Activated CD4-positive, alpha-beta memory T cell treated with anti-CD3 and anti-CD28 coated beads for 36 hours (primary cell): ENCODE measurements at places on chromosomes 6 and 20. TPM values are rescaled to one million over a fixed set of nuclear protein-coding genes. Genes with fewer than 3 reads are reported as not detected.

Gene VNN1
- not detected for total RNA-seq

Gene SYCP2L
- not detected for total RNA-seq

Gene FABP7
- not detected for total RNA-seq

Gene SNAP25
- total RNA-seq: 0.67 TPM

- no peak overlapping the region for H3K4me3 ChIP-seq
- H3K4me1 ChIP-seq: peaks cover 47% of the 10 kb centered on the region
- no peak overlapping the region for H3K27ac ChIP-seq
- H3K27me3 ChIP-seq: no peaks in the 10 kb centered on the region
- no peak for DNase-seq
Measured at GRCh38 chr20:41064377-41064776, 35.8 kb downstream of the TOP1 start.

DNA sequence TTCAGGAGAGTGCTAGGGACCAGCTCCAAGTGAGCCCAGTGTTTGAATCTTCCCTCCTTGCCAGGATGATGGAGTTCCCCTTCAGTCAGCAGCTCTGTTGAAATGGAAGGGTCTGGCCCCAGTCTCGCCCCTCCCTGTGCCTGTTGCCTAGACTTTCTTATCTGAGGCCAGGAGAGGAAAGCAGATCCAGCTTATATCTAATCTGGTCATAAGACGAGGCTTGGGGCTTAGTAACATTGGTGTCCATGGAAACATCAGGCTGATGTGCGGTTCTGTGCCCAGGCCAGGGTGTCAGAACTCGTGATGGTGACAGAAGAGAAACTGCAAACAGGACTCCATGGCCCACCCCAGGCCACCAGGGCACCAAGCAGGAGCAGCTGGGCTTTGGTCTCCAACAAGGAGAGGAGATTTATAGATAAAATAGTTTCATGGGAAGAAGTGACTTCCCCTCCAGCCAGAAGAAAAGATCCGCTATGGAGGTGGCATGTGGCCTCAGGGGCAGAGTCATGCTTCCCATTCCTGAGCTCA, 9.8 kb downstream of the MAS1L start:
- H3K27ac ChIP-seq: no peak overlapping the region
- H3K4me1 ChIP-seq: no peaks in the 10 kb centered on the region
- no peak for DNase-seq
- H3K27me3 ChIP-seq: peaks cover 9% of the 10 kb centered on the region
- H3K4me3 ChIP-seq: no peak overlapping the region
- no peaks in the 10 kb centered on the region for H3K36me3 ChIP-seq

- no peak overlapping the region for H3K27ac ChIP-seq
- peaks cover 43% of the 10 kb centered on the region for H3K4me1 ChIP-seq
- peak overlapping the region; percentile 98 for H3K4me3 ChIP-seq
- H3K36me3 ChIP-seq: peaks cover 4% of the 10 kb centered on the region
- DNase-seq: no peak
Measured at GRCh38 chr6:90584636-90585255, 2.1 kb downstream of the MAP3K7 start.

- no peaks in the 10 kb centered on the region for H3K27me3 ChIP-seq
- H3K27ac ChIP-seq: peak overlapping the region; percentile 4
- H3K4me1 ChIP-seq: peaks cover 70% of the 10 kb centered on the region
- no peaks in the 10 kb centered on the region for H3K36me3 ChIP-seq
- no peak overlapping the region for H3K4me3 ChIP-seq
- DNase-seq: no peak
Measured at GRCh38 chr6:2866171-2866846, 24.6 kb upstream of the SERPINB1 start.

- no peaks in the 10 kb centered on the region for H3K27me3 ChIP-seq
- H3K27ac ChIP-seq: no peak overlapping the region
- no peak overlapping the region for H3K4me3 ChIP-seq
- no peaks in the 10 kb centered on the region for H3K4me1 ChIP-seq
- DNase-seq: no peak
Measured at GRCh38 chr20:62197801-62198200, 15.0 kb downstream of the MTG2 start.

Gene MAS1
- not detected for total RNA-seq

Gene GSTA2
- total RNA-seq: not detected

DNA sequence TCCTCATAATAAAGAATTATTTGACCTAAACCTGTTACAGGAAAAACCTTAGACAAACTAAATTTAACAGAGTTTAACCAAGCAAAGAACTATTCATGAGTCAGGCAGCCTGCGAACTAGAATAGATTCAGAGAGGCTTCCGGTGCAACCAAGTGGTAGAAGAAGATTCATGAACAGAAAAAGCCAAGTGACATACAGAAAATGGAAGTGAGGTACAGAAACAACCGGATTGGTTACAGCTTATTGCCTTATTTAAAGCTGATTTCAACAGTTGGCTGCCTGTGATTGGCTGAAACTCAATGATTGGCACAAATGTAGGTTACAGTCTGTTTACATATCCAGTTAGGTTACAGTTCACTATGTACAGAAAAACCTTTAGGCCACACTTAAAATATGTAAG, 10.1 kb downstream of the PPP1R3G start:
- H3K4me3 ChIP-seq: no peak overlapping the region
- DNase-seq: no peak
- peaks cover 31% of the 10 kb centered on the region for H3K27me3 ChIP-seq
- H3K36me3 ChIP-seq: no peaks in the 10 kb centered on the region

DNA sequence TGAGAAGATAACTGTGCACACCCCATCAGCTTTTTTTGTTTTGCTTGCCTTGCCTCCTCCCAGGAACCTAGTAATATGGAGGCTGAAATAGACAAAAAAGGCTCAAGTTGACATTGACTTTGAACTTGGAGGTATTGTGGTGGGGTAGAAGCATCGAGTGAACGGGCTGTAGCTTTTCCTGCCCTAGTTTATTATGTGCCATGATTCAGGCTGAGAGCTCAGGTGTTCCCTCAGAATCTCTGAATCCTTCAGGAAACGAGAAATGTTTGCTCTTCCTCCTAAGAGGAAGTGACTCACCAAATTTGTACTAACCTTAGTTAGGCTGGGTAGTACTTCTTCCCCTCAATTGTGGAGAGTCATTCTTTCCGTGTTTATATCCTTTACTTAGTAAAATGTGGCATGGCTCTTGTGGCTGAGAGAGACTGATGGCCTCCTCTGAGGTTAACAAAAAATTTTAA, 98.8 kb downstream of the SASH1 start:
- H3K27me3 ChIP-seq: peaks cover 11% of the 10 kb centered on the region
- H3K36me3 ChIP-seq: no peaks in the 10 kb centered on the region
- H3K4me3 ChIP-seq: no peak overlapping the region
- DNase-seq: no peak
- H3K4me1 ChIP-seq: peaks cover 9% of the 10 kb centered on the region
- H3K27ac ChIP-seq: no peak overlapping the region

Gene HLA-DMA
- 10.2 TPM for total RNA-seq

DNA sequence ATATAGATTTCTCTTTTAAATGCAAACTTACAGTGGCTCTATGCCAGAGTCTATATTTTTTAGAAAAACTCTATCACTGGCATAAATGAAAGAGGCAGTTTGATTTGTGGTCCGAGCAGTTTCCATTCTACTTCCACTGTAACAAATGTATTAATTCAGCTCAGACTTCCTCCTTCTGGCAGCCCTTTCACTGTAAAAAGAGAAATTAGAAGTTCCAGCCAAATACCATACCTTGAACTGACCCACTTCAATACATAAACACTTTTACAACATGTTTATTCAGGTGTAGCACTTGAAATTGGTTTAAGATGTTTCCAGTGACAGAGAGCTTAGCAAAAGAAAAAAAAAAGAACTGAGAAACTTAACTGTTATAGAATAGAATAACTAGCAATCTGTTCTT, 99.3 kb downstream of the BMP5 start:
- H3K4me3 ChIP-seq: no peak overlapping the region
- no peak for DNase-seq
- no peak overlapping the region for H3K27ac ChIP-seq

GRCh38 chr6:132246120-132246617, 155.1 kb downstream of the MOXD1 start:
- peaks cover 14% of the 10 kb centered on the region for H3K27me3 ChIP-seq
- H3K36me3 ChIP-seq: no peaks in the 10 kb centered on the region
- no peak for DNase-seq
- no peaks in the 10 kb centered on the region for H3K4me1 ChIP-seq

DNA sequence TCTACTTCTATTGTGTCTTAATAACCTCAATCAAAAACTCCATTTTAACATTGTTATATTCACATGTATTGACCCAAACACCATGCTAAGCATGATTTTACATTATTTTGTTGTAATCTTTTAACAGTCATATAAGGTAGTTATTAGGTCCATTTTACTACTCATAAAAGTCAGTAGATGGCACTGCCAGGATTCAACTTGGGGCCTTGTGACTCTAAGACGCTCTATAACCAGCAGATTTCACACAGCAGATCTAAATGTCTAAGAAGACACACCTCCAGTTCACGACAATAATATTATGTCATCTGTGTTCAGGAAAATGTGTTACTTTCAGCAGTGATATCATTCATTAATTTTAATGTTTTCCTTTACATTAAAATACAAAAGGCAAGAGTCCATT, 88.0 kb downstream of the FRK start:
- DNase-seq: no peak
- H3K4me3 ChIP-seq: no peak overlapping the region
- no peaks in the 10 kb centered on the region for H3K4me1 ChIP-seq
- H3K27me3 ChIP-seq: peaks cover 1% of the 10 kb centered on the region

Gene CITED2
- 52.1 TPM for total RNA-seq

Gene VTA1
- total RNA-seq: 43.5 TPM

Gene ACSS1
- 16.2 TPM for total RNA-seq

- H3K4me1 ChIP-seq: peaks cover 15% of the 10 kb centered on the region
- no peak overlapping the region for H3K27ac ChIP-seq
- no peak overlapping the region for H3K4me3 ChIP-seq
- no peaks in the 10 kb centered on the region for H3K27me3 ChIP-seq
- no peak for DNase-seq
- H3K36me3 ChIP-seq: peaks cover 2% of the 10 kb centered on the region
Measured at GRCh38 chr20:43988867-43989266, 74.2 kb downstream of the TOX2 start.

DNA sequence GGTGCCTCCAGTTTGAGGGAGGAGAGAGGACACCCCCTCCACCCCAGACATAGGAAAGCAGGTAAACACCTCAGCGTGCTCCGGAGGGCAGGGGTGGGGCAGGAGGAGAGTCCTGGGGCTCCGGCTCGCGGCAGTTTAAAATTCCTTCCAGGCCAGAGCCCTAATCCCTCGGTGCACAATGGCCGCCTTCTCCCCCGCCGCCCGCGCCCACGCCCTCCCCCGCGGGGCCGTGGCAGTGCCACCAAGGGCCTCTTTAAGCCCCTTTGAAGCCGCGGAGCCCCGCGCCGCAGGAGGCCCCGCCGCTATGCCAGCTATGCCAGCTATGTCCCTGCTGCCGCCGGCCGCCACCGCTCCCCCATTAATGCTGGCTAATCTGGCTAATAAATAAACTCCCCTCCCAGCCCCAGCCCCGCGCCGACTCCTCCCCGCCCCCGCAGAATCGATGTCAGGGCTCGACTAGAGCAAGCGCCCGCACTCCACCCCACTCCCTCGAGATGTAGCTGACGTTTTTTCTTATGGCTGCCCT, 125.1 kb downstream of the MRPL14 start:
- no peak overlapping the region for H3K27ac ChIP-seq
- H3K36me3 ChIP-seq: peaks cover 1% of the 10 kb centered on the region
- peaks cover 12% of the 10 kb centered on the region for H3K4me1 ChIP-seq
- DNase-seq: no peak
- H3K27me3 ChIP-seq: peaks cover 36% of the 10 kb centered on the region
- peak overlapping the region; percentile 35 for H3K4me3 ChIP-seq

DNA sequence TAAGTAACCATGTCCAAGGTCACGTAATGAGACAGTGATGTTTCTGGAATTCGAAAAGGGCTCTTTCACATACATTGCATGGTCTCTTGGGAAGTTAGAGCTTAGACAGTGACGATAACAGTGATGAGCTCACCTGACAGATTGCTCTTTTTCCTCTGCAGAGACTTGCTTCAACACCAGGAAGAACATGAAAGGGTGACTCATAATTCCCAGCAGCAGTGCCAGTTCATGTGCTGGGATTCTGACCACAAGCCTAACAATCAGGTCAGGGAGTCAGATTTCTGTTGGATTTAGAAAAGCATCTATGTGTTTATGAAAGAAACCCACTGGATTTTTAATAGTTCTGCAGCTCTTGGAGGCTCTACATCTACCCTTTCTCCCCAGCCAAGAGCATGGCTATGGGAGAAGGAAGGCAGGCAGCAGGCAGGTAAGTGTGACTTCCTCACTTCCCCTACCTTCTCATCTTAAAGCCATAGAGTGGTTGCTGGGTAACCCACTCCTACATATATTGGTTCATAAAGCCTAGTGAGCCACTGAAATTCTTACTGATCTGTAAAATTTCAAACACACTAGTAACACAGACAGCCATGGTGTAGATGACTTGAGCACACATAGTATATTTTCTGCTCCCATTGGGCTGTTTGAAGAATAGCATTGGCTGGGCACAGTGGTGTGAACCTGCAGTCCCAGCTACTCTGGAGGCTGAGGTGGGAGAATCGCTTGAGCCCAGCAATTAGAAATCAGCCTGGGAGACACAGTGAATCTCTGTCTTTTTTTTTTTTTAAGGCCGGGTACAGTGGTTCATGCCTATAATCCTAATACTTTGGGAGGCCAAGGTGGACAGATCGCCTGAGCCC, 44.4 kb upstream of the LOC128125822 start:
- no peak for DNase-seq
- H3K27me3 ChIP-seq: no peaks in the 10 kb centered on the region
- no peak overlapping the region for H3K27ac ChIP-seq
- H3K36me3 ChIP-seq: no peaks in the 10 kb centered on the region
- no peak overlapping the region for H3K4me3 ChIP-seq
- H3K4me1 ChIP-seq: peaks cover 13% of the 10 kb centered on the region
